Colonic mucosa (tissue), 4 donors: ENCODE measurements at places on chromosomes 7 and 10. TPM values are rescaled to one million over a fixed set of nuclear protein-coding genes. Genes with fewer than 3 reads are reported as not detected.

DNA sequence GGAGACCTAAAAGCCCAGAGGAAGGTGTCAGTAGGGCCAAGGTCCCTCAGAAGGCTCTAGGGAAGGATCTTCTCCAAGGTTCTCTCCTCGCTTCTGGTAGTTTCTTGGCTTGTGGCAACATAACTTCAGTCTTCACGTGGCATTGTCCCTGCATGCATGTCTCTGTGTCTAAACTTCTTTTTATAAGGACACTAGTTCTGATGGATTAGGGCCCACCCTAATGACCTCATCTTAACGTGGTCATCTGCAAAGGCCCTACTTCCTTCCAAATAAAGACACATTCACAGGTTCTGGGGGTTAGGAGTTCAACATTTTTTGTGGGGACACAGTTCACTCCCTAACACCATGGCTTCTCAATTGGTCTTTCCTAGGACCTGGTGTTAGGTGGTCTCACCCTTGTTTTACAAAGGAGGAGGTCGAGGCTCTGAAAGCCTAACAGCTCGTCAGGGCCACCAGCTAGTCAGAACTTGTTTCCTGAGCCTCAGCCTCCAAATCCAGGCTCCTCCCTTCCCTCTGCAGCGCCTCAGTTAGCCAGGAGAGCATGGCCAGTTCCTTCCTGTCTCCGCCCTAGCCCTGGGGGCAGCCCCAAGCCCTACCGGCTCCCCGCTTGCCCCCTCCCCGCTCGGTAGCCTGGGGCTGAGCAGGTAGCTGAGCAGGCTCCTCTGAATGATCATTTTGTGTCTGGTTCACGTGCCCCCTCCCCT lies 109.7 kb upstream of the PPIF start:
- peaks cover 8% of the 10 kb centered on the region for H3K4me1 ChIP-seq
- no peak for DNase-seq
- no peak overlapping the region for H3K27ac ChIP-seq
- no peaks in the 10 kb centered on the region for H3K27me3 ChIP-seq
- no peaks in the 10 kb centered on the region for H3K36me3 ChIP-seq

DNA sequence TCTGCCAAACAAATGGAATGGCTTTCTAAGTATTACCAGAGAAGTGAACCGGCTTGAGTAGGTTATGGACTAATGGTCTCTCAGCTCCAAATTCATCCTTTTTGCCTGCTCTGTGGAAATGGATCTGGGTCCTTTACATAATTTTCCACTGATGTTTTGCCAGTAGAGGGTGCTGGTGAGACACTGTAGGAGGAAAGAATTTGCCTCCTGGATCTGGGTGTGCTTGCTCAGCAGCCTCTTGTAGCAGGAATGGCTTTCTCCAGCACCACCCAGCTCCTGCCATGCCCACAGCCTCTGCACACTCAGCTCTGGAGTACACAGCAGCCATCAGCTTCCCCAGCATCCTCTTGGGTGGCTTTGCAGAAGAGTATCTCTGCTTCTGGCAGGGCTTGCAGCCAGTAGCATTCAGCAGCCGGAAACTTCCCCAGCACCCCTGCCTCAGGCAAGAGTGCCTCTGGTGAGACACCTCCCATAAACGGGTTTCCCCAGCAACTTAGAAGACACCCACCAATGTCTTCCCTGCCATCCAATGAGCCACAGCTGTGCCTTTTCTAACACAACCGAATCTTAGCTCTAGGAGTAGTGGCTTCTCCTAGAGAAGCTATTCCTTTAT lies 235.0 kb upstream of the PLPP4 start:
- no peaks in the 10 kb centered on the region for H3K4me1 ChIP-seq
- H3K4me3 ChIP-seq, result no peak overlapping the region
- no peak overlapping the region for H3K27ac ChIP-seq
- no peaks in the 10 kb centered on the region for H3K27me3 ChIP-seq
- peak; percentile 54 for DNase-seq

- H3K36me3 ChIP-seq, result no peaks in the 10 kb centered on the region
- no peaks in the 10 kb centered on the region for H3K4me1 ChIP-seq
- DNase-seq, result no peak
- H3K27me3 ChIP-seq, result no peaks in the 10 kb centered on the region
- no peak overlapping the region for H3K4me3 ChIP-seq
Measured at GRCh38 chr10:31149835-31150512, 118.3 kb upstream of the ZNF438 start.

- H3K4me1 ChIP-seq, result no peaks in the 10 kb centered on the region
- H3K36me3 ChIP-seq, result no peaks in the 10 kb centered on the region
- peak overlapping the region; percentile 77 for H3K4me3 ChIP-seq
Measured at GRCh38 chr7:92835851-92836488, 403 bp downstream of the CDK6 start.

The ELFN1 gene
- total RNA-seq, result 0.40 TPM

The KIAA1549 gene
- 3.5 TPM for total RNA-seq

The ADGRA1 gene
- not detected for total RNA-seq

The NUTM2B gene
- 0.98 TPM for total RNA-seq

The PPA1 gene
- total RNA-seq, result 186 TPM
